ENCODE measurements at places on chromosomes 11 and 22. TPM values are rescaled to one million over a fixed set of nuclear protein-coding genes. Genes with fewer than 3 reads are reported as not detected.

The FOLH1 gene
- 4.6 TPM for total RNA-seq

The OR51L1 gene
- total RNA-seq, result 5.5 TPM

The HIRA gene
- 13.7 TPM for total RNA-seq

The DSCAML1 gene
- 1.4 TPM for total RNA-seq

The ADAMTS15 gene
- 10.1 TPM for total RNA-seq

DNA sequence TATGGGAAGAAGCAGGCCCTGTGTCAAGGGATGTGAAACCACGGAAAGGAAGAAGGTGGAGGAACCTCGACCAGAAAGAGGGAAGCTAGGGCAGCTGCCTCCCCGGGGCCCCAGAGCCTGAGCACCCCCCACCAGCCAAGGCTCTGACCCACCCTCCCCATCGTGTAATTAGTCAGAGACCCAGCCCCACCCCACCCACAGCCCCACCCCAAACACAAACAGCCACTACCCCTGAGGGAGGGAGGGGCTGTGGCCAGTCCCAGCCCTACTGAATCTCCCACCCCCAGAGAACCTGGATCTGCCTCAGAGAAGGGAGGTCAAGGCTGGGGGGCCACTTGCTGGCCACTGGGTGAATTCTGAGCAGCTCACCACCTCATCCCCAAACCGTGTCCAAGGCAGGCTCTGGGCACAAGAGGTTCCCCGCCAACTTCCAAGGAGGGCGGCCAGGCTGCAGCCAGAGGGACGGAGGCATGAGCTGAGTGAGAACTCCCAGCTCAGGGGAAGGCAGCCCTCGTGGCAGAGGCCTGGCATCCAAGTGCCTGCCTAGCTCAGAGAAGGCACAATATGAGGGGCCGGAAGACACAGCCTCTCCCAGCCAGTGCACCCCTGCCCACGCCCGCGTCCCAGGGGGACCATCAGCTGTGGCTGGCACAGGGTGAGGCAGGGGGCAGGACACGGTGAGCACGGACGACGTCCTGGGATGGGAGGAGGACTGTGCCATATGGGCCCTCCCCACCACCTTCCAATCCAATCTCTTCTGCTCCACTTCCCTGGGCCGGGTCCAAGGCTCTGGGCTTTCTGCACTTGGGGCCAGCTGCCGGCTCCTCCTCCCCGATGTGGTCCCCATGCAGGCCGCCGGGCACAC lies 2.7 kb downstream of the PLXNB2 start:
- peak; percentile 49 for DNase-seq

DNA sequence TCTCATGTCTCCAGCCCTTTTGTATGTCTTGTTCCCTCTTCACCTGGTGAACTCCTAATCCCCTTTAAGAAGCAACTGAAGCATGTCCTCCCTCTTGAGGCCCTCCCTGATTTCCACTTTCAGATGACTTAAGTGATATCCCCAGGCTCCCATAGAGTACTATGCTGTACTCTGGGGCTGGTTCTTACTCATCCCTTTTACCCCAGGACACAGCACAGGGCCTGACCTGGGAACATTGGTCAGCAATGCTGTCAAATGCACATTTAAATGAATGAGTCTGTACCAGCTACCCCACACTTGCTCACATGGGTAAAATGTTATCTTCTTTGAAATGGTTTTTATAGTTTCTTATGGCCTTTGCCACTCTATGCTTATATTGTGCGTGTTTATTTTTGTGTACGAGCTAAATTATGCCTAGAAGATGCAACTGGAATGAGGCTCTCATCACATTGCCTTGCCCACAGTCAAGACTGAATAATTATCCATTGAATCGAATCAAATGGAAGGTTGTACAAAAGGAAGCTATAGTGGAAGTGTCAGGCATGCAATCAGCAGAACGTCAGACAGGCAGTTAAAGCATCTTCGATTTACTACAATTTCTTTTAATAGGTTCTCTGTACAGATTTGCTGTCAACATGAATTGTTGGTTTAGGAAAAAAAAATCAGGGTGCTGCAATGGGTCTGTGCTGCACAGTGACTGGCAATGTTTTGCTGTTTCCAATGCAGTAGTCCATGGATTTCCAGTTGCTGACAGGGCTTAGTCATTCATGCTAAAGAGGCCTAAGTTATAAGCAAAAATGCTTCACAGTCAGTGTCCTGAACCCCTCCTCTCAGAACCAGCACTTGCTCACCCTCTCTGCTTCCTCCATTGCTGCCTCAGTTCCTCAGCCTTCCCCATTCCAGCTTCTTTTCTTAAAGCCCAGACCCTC lies 79.5 kb downstream of the PARVA start:
- DNase-seq, result no peak

- DNase-seq, result no peak
These were observed 216.6 kb upstream of the NARS2 start for GRCh38 chr11:78791254-78791653.

GRCh38 chr22:46293577-46294260 lies 3.0 kb upstream of the GTSE1 start:
- peak; percentile 54 for DNase-seq

DNA sequence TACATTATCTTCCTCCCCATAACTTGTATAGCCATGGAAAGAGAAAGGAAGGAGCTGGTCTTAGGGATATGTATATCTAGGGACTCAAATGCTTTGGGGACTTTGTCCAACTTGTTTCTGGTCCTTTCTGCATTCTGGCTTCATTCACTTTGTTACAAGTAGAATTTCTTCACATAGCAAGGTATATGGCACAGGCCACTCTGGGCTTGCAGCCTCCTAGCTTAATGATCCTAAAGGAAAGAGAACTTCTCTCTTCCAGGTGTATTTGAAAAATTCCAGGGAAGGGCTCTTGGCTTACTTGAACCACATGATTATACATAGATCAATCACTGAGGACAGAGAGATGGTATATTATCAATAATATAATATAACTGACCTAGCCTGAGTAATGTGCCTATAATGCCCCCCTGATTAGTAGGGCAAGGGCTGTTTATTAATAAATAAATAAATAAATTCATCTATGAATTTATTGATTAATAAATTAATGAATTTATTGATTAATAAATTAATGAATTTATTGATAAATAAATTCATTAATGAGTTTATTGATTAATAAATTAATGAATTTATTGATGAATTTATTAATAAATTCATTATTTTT lies 48.2 kb upstream of the CEP295 start:
- no peak for DNase-seq

- peak; percentile 74 for DNase-seq
These were observed 132.4 kb upstream of the ZC3H12C start for GRCh38 chr11:109960831-109961230.

The PAAF1 gene
- total RNA-seq, result 12.5 TPM

Data from umbilical cord (tissue), 2 donors.